ENCODE measurements at places on chromosomes 3 and 15.
A peak's percentile ranks its signal among the peaks of the same experiment; 100 is the strongest.

- no peak for DNase-seq
Measured at GRCh38 chr3:169327546-169328356, 335.8 kb downstream of the MECOM start.

DNA sequence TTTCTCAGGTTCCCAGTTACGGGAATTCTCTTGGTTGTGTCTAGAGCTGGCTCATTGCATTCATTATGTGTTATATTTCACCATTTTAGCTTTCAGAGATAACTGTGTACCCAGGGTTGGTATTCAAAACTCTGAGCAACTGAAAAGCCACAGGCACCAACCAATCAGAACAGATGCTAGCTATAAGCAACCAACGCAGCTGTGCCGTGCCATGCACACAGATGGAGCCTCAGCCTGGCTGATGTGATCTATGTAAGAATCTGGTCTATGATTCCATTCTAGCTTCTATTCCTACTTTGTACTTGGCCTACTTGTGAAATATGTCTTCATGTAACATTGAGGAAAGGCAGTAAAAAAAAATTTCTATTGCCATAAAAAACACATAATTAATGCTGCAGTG lies 95.0 kb upstream of the CCDC80 start:
- DNase-seq: no peak

DNA sequence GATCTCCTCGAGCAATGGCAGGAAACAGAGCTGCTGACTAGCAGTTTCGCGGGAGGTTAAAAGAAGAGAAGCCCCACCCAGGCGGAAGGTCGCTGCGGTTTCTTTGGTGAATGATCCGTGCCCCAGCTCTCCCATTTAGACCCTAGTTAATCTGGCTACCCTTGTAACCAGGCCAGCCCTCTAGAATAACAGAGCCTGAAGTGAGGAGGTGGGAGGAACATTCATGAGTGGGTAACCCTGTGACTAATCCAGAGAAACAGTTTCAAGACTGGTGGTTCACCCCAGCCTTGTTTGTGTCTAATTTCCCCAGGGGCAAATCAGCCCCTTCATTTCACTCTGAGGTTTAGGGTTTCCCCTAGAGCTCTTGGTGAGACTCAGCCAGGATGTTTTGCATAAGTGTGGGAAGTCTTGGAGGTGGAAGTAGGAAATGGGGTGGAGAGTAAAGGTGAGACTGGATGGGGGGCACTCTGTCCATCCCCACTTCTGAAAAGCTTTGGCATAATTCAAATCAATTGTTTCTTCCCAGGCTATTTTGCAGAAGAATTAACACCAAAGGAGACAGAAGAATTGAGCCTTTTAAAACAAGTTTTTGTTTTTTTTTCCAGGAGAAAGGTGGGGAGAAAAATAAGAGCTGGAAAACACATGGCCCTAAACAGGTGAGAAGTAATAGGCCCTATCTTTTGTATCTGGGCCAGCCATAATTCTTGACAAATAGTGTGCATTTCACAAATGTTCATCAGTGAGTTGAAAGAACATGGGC lies 303.1 kb downstream of the RPLP1 start:
- DNase-seq: peak; percentile 74

DNA sequence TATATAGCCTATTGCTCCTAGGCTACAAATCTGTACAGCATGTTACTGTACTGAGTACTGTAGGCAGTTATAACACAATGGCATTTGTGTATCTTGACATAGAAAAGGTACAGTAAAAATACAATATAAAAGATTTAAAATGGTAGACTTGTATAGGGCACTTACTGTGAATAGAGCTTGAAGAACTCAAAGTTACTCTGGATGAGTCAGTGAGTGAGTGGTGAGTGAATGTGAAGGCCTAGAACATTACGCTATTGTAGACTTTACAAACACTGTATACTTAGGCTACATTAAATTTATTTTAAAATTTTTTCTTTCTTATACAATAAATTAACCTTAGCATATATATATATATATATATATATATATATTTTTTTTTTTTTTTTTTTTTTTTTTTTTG lies 140.0 kb upstream of the UBE2E1 start:
- DNase-seq: no peak

DNA sequence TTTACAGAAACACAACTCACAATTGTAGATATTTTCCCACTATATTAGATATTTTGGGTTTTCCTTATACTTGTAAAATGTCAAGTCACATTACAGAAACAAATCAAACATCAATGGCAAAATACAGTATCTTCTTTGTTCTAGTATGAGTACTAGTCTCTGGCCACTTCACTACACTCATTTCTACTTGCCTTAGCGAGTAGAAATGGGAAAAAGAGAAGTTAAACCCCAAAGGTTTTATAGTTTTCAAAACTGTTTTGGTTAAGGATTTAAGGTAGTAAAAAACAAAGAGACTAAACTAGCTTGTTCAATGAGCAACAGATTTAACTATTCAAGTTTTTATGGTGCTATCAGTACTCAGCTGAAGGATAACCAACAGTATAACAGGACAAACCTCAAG lies 81.7 kb downstream of the BTD start:
- DNase-seq: no peak

DNA sequence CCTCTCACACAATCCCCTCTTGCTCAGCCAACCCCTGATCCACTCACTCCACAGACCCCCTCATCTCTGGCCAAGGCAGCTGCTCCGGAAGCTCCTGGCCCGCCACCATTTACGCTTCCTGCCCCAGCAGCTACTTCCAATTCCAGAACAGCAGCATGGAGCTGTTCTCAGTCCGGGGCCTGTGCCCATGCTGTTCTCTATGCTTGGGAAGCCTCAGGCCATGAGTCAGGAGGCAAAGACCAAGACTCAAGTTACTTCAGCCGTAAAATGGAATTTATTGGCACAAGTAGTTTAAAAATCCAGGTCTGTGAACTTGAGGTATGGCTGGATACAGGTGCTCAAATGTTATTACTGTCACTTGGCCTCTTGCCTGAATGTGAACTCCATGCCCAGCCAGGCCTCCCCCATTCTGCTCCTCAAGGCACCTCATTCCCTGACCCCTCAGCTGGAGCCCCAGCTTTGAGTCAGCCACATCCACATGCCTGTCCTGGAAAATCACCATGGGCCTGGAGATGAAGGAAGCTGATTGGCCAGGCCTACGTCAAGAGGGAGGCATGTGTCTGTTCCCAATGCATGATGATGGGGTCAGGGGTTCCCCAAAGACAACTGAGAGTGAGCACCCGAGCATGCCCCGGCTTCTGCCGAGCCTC lies 31.4 kb upstream of the CACNA2D2 start:
- no peak for DNase-seq

Data from activated CD4-positive, alpha-beta T cell treated with anti-CD3 and anti-CD28 coated beads for 24 hours (primary cell).